ENCODE measurements at places on chromosomes 7 and 10. TPM values are rescaled to one million over a fixed set of nuclear protein-coding genes. Genes with fewer than 3 reads are reported as not detected.

ITPRID1 gene
- not detected for total RNA-seq

GRCh38 chr10:108443636-108444035, 1279.1 kb upstream of the SORCS1 start:
- no peaks in the 10 kb centered on the region for H3K27me3 ChIP-seq
- no peak overlapping the region for H3K4me3 ChIP-seq
- no peak for DNase-seq
- H3K36me3 ChIP-seq, result no peaks in the 10 kb centered on the region
- H3K4me1 ChIP-seq, result no peaks in the 10 kb centered on the region

GRCh38 chr10:125442856-125443540, 240.0 kb downstream of the TEX36 start:
- no peak overlapping the region for H3K27ac ChIP-seq
- no peaks in the 10 kb centered on the region for H3K4me1 ChIP-seq
- H3K36me3 ChIP-seq, result no peaks in the 10 kb centered on the region
- H3K4me3 ChIP-seq, result no peak overlapping the region
- no peak for DNase-seq

TRIM50 gene
- total RNA-seq, result 0.20 TPM

- peaks cover 16% of the 10 kb centered on the region for H3K27me3 ChIP-seq
- no peaks in the 10 kb centered on the region for H3K4me1 ChIP-seq
- H3K4me3 ChIP-seq, result no peak overlapping the region
- no peak overlapping the region for H3K27ac ChIP-seq
- no peaks in the 10 kb centered on the region for H3K36me3 ChIP-seq
- DNase-seq, result no peak
These were observed 85.0 kb downstream of the VIPR2 start for GRCh38 chr7:159059629-159060028.

LRRD1 gene
- total RNA-seq, result not detected

TSPAN33 gene
- 6.2 TPM for total RNA-seq

DNA sequence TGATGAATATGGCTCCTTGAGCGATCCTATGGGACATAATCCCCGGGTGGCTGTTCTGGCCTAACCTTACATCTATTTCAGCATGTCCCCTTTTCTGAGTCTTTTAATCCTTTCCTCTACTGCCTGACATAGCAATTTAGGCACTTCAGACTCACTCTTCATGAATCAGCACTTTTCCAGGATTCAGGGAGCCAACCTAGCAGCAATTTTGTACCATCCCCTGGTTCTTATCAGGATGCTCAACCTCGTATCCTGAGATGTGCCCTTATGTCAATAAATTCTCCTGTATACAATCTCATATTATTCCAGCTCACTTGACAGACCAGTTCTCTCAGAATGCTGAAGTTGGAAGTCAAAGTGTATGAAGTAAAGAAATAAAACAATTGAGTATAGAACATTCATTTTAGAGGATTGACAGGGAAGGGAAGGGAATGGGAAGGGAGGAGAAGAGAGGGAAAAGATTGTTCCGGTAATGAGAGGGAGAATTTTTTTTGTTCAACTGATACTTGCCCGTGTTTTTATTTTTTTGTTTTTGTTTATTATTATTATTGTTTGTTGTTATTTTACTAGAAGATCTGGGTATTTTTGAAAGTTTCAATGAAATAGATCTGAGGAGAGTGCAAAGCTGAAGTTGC, 8.2 kb upstream of the ZC3HAV1 start:
- no peak overlapping the region for H3K27ac ChIP-seq
- H3K4me1 ChIP-seq, result peaks cover 7% of the 10 kb centered on the region

GRCh38 chr7:28348636-28349035, 63.7 kb upstream of the CREB5 start:
- no peaks in the 10 kb centered on the region for H3K36me3 ChIP-seq
- no peaks in the 10 kb centered on the region for H3K27me3 ChIP-seq
- no peak overlapping the region for H3K27ac ChIP-seq
- H3K4me3 ChIP-seq, result no peak overlapping the region

All from upper lobe of right lung (tissue), 1 donor.